ENCODE measurements at places on chromosomes 2 and 18.

GRCh38 chr18:46002934-46003333, 35.8 kb upstream of the EPG5 start:
- no peak for DNase-seq

DNA sequence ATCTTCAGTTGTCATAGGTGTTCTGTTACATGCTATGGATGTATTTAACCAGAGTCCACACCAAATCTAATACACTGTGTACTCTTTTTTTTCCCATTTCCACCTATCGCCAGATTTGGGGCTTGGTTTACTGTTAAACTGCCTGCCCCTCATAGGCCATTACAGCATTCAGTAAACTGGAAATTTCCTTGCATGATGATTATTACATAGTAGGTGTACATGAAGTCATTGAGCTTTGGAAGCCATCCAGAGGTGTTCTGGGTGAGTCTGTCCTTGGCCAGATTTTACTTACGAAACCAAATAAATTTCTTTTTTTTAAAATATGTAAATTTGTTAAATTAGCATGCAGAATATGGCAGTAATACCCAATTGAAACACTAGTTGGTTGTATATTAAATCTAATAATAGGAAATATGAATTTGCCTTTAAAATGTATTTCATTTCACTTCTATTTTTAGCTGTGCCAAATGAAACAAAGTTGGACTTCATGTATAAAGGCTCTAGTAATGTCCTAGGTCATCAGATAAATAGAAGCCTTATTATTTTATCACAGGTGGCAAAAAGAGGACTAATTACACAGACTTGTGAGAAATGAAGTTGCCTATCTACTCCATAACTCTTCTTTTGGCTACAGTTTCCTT, 60.7 kb downstream of the COMMD1 start:
- no peak for DNase-seq

- no peak for DNase-seq
Observed at GRCh38 chr2:144550911-144551310, 31.0 kb upstream of the ZEB2 start.

- DNase-seq: no peak
Observed at GRCh38 chr2:239377591-239377990, 23.2 kb downstream of the HDAC4 start.

DNA sequence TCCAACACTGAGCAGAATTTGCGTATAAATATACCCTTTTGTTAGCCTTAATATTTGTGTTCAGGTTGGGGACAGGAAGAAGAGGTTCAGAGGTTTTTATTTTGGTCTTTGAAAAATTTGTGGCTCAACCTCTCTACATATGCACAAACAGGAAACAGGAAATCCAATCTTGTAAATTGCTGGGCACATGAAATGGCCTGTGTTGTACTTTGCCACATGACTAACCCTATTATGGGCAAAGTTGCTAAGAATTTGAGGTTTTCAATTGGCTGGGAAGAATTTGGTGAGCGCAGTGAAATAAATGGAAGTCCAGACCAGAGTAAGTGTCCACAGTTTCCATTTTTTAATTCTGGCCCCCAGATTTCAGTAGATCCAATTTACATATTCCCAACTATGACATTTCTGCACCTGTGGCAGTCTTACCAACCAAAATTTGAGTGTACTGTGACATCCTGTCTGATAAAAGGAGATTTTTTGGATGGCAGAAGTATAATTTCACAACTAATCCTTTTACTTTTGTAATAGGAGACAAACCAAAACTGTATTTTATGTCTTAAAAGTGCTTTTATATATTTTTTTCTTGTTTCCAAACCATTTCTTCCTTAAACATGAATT, 63.6 kb downstream of the COX7A2L start:
- DNase-seq: no peak

DNA sequence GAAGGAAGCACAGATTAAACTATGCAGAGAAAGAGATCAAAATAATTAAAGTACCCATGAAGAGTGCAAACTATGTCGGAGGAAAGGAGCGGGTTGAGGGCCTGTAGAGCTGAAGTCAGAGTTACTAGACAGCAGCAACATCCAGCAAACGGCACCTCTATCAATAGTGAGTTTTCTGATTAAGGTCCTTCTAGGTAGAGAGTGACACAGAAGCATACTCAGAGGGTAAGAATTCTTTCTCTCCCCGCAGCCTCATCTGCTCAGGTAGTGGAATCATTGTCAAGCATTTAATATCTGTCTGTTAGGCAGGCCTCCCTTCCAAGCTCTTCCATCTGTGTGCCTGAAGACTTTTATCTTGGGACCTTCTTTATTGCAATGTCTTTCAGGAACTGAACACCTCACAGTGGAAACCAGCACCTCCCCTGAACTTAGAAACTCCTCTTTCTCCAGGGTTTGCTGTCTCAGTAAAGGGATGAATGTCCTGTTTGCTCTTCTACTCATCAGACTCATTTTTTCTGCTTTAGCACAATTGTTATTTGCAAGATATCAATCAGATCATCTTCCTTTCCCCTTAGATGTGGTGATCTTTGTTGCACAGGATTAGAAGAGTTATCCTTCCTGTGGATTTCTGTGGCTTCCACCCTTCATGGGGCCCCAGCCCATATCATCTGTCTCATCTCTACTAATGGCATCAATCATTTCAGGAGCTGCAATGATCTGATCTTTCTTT, 28.8 kb downstream of the SP140 start:
- no peak for DNase-seq

DNA sequence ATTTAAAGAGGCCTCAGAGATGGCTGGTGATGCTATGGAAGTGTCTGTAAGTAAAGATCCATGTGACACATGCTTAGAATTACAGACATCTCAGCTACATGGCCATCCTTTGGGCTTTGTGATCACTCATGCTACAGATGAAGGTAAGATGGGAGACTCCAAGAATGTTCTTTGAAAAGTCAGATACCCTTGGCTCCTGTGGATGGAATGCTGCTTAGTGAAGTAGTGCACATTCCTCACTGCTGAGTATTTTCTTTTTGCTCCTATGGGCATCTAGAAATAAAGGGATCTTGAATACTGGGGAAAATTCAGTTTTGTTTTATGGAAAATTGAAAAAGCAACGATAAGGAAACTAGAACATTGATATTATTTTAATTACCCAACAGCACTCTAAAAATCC, 55.2 kb upstream of the REV1 start:
- no peak for DNase-seq

DNA sequence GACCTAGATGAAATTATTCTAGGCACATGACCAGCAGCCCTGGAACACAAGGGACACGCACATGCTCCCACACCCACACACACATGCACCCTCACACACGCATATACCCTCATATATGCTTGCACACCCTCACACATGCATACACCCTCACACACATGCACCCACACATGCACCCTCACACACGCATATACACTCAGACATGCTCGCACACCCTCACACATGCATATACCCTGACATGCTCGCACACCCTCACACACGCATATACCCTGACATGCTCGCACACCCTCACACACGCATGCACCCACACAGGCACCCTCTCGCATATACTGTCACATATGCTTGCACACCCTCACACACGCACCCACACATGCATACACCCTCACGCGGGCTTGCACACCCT, 61.8 kb downstream of the PARD6G start:
- no peak for DNase-seq

DNA sequence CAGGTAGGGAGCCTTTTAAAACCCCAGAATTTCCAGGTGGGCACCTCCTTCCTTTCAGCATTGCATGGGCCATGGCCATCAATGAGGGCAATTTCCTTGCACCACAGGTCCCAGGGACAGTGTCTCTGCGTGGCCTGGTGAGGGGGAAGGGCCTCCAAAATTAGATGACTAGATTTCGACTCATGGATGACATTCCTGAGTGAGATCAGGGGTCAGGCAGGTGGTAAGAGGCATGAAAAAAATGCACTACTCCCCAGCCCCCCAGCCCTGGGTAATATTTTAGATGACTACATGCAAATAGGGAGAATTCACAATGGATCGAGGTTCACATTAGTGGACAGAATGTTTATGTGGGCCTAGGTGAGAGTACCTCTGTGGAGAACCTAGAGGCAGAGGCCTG, 19.0 kb upstream of the IGFBP5 start:
- DNase-seq: no peak
